ENCODE measurements at places on chromosomes 2 and 18.

DNA sequence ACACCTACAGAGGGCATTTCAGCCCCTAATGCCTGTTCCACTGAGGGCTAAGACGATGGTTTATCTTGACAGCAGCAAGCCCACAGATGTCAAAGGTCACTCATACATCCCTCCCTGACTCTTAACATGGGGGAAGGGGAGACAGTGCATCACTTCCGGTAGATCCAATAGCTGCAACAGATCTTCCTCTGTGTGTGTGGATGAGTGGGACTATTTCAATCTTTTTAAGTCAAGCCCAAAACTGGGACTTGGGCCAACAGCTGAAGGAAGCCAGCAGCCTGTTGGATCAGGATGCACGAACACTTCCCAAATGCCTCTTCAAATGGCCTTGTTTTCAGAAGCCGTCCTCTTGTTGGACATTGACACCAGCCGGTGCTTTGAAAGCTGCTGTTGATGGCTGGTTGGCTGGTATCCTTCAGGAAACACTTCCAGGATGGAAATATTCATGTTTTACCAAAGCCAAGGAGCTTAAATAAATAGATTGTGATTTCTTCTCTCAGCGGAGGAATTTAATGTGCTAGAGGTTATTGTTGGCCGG lies 59.2 kb downstream of the IL1R2 start:
- no peak for DNase-seq

- DNase-seq, result no peak
Measured at GRCh38 chr2:122610948-122611609, 855.6 kb downstream of the TSN start.

GRCh38 chr2:5530011-5530696 lies 162.0 kb upstream of the SOX11 start:
- DNase-seq, result no peak

GRCh38 chr2:226467633-226468032 lies 332.0 kb downstream of the IRS1 start:
- DNase-seq, result no peak

DNA sequence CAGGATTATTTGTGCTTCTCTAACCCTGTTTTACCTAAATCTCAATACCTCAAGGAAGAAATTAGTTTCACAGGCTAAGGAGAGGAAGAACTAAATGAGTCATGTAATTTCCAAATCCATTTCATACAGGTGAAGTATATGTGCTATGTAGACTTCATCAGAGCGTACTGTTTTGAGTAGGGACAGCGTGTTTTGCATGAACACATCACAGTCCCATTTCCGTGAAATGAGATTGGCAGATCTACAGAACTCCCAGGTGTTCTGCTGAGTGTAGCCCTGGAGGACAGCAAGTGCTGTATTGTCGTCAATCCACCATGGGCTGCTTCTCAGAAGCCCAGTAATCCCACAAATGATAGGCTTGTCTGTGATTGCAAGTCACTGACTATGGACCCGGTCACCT lies 97.7 kb downstream of the XRCC5 start:
- DNase-seq, result no peak

DNA sequence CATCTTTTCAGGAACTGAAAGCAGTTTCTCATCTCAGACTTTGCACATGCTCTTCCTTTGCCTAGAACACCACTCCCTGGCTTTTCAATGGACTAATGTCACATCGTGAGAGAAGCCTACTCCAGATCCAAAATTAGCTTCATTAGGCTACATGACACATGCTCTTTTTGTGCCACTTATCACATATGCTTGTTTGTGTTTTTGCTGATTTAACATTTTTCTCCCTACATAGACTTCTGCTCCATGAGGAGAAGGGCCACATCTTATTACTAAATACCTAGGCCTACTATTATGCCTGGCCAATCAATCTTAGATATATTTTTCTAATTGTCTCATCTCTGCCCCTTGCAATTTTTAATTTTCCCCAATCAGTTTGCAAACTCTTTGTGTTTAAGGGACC lies 186.4 kb upstream of the LHCGR start:
- DNase-seq, result no peak

- DNase-seq, result peak; percentile 92
Measured at GRCh38 chr2:127508631-127509034, 17.7 kb downstream of the IWS1 start.

- DNase-seq, result no peak
Measured at GRCh38 chr2:80244905-80245584, 59.5 kb downstream of the LRRTM1 start.

DNA sequence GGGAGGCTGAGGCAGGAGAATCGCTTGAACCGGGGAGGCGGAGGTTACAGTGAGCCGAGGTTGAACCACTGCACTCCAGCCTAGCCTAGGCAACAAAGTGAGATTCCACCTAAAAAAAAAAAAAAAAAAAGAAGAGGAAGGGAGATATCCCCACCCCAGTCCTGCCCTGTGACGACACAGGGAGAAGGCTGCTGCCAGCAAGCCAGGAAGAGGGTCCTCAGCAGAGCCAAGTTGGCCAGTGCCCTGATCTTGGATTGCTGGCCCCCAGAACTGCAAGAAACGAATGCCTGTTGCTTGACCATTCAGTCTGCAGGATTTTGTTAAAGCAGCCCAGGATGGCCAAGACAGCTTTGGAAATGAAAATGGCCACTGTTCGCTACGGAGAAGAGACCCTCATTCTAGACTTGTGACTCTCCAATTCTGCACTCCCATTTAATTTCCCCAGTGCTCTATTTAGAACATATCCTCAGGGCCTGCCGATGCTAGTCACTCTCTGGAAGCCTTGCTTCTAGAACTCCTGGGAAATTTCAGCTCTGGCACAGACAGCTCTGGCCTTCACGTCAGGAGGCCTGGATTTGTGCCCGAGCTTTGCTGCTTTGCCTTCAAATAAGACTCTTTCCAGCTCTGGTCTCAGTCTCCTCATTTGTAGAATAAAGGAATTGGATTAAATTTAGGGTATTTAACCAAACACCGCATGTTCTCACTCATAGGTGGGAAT lies 15.7 kb upstream of the AMMECR1L start:
- DNase-seq, result no peak

- DNase-seq, result no peak
Measured at GRCh38 chr2:7658486-7658885, 741.3 kb downstream of the RNF144A start.

GRCh38 chr2:22290302-22290701 lies 1094.7 kb upstream of the KLHL29 start:
- DNase-seq, result no peak

DNA sequence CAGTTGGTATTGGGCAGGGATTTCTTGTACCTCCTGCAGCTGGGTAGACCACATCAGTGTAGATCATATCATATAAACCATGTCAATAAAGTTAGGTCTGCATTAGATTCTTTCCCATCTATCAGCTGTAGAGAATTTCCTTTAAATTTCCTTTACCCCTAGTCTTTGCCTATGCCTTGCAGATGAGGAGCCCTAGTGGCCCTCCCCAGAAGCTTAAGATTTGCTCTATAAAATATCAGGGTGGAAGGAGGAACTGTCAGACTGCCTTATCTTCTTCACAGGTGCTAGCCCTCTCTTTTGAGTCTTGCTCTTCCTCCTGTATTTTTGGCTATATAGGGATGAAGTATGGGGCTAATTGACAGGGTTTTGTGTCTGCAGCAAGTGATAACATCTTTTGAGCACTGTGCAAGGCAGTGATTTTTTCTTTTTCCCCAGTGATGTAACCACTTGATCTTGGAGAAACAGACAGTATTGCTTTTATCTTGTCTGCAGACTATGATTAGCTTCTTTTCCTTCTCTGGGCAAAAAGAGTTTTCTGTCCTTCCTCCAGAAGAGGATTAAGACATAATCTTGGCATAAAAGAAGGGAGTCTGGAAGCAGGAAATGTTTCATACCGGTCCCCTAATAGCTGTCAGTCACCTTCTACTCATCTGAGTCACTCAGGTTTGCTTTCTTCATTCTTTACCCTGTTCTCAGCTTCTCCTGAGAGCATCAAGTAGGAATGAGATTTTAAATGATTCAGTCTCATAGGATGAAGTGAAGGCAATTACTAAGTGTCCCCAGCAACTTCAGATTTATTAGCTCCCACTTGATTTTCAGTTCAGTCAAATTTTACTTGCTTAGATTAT lies 286.4 kb downstream of the CDH19 start:
- DNase-seq, result no peak

- DNase-seq, result no peak
Measured at GRCh38 chr2:106975641-106976040, 89.7 kb upstream of the ST6GAL2 start.

DNA sequence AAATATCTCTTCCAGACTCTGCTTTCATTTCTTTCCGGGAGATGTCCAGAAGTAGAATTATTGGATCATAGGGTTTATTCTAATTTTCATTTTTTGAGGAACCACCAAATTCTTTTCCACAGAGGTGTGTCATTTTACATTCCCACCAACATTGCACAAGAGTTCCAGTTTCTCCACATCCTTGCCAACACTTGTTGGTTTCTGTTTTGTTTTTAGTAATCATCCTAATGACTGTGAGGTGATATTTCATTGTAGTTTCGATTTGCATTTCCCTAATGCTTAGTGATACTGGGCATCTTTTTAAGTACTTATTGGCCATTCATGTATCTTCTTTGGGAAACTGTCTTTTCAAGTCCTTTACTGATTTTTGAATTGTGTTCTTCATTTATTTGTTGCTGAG lies 513.1 kb downstream of the PARD3B start:
- no peak for DNase-seq

- no peak for DNase-seq
Measured at GRCh38 chr2:68351997-68352396, 13.1 kb upstream of the PLEK start.

DNA sequence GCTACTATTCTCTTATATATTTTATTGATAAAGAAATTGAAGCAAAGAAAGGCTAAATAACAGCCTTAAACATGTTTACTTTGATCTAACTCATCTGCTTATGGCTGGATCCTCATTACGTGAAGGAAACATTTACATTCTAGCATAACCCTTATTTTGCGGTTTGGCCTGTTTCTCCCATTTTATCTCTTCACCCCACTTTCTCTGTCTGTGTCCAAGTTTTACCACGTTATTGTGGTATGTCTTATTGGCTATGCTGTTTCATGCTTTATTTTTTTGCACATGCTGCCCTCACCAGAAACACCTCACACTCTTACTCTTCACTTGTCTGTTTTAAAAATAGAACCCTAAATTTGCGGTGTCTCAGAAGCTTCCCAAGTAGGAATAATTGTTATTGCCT lies 78.5 kb downstream of the RPIA start:
- no peak for DNase-seq

DNA sequence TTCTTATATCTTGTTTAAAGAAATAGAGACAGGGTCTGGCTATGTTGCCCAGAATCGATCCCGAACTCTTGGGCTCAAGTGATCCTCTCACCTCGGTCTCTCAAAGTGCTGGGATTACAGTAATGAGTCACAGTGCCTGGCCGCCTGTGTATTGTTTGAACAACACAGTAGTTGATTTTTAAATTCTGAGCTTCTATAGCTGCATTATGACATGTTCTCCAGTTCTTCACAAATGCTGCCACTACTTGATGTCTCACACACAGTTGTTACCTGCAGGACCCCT lies 7.7 kb upstream of the RHOB start:
- no peak for DNase-seq

DNA sequence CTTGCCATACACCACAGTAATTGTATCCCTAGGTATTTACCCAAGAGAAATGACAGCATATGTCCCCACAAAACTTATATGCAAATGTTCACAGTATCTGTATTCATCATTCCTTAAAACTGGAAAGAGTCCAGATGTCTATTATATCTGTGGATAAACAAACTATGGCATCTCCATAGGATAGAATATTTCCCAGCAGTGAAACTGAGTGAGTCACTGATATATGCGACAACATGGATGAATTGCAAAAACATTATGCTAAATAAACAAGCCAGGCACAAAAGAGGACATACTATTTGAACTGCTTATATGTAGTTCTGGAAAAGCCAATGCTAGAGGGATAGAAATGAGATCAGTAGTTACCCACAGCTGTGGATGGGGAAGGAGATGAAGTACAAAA lies 359.4 kb upstream of the DSEL start:
- DNase-seq, result no peak

DNA sequence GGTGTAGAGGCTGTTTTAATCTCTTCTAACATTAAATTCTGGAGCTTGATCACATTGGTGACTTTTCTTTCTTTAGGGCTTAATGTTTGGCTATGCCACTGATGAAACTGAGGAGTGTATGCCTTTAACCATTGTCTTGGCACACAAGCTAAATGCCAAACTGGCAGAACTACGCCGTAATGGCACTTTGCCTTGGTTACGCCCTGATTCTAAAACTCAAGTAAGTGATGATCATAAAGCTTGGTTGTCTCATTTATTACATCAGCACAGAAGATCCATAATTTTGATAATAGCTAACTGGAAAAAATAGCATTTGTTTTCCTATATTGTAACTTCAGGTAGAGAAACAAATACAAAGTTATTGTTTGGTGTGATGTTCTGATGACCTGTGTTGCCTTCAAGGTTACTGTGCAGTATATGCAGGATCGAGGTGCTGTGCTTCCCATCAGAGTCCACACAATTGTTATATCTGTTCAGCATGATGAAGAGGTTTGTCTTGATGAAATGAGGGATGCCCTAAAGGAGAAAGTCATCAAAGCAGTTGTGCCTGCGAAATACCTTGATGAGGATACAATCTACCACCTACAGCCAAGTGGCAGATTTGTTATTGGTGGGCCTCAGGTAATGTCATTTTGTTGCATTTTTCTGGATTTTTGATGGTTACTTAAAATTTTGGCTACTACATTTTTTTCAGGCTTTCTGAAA lies 2.9 kb downstream of the MAT2A start:
- no peak for DNase-seq

DNA sequence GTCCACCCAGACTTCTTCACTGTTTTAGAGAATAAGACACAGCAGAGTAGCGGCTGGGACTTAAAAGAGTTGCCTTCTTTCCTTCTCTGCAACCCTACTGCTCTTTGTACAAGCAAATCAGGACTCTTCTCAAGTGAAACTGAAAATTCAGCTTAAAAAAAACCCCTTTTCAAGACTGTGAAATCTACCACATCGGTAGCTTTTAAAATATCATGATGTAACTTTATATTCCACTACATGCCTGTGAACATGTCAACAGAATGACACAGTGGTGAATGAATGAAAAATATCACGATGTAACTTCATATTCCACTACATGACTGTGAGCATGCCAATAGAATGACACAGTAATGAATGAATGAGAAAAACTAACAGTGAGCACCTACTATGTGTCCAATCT lies 53.4 kb downstream of the TCF4 start:
- DNase-seq, result no peak

Measured in brain pericyte (primary cell).